IPS DF 6.9 (cell line): ENCODE measurements at places on chromosomes 1 and 21.

- no peak for DNase-seq
These were observed 22.3 kb upstream of the AGPAT3 start for GRCh38 chr21:43842742-43843141.

GRCh38 chr1:208977638-208978256 lies 605.8 kb upstream of the CAMK1G start:
- DNase-seq, result no peak

DNA sequence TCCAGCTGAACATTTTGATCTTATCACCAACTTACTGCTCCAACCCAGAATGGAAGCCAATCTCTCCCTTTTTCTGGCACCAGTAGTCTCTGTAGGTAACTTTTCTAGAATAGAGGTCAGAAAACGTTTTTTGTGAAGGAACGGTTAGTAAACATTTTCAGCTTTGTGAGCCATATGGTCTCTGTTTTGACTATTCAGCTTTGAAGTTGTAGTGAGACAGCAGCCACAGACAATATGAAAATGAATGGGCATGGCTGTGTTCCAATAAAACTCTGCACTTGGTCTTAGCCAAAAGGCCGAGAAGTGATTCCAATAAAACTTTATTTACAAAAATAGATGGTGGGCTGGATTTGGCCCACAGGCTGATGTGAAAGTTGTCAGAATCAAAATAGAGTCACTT lies 28.9 kb downstream of the MAP10 start:
- no peak for DNase-seq

GRCh38 chr1:90357995-90358394 lies 359.1 kb downstream of the BARHL2 start:
- no peak for DNase-seq

GRCh38 chr1:175841738-175842187 lies 98.4 kb upstream of the TNR start:
- no peak for DNase-seq

- peak; percentile 37 for DNase-seq
These were observed 11.6 kb upstream of the S100A7A start for GRCh38 chr1:153404768-153405167.

DNA sequence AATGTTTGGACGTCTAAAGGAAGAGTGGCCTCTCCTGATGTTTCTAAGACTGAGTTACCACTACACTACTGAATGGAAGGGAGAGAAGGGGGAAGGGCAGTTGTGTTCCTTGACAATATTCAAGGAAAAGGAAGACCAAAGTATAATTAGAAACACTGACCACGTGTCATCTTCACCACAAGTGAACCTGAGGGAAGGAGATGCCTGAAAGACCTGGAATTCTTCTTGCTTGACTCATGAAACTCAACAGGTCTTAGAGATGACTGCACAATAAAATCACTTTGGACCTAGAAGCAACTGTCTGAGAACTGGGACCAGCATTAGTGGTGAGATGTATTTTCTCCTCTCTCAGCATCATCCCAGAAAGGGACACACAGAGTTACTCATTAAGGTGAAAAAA lies 56.7 kb downstream of the PTPN14 start:
- no peak for DNase-seq

DNA sequence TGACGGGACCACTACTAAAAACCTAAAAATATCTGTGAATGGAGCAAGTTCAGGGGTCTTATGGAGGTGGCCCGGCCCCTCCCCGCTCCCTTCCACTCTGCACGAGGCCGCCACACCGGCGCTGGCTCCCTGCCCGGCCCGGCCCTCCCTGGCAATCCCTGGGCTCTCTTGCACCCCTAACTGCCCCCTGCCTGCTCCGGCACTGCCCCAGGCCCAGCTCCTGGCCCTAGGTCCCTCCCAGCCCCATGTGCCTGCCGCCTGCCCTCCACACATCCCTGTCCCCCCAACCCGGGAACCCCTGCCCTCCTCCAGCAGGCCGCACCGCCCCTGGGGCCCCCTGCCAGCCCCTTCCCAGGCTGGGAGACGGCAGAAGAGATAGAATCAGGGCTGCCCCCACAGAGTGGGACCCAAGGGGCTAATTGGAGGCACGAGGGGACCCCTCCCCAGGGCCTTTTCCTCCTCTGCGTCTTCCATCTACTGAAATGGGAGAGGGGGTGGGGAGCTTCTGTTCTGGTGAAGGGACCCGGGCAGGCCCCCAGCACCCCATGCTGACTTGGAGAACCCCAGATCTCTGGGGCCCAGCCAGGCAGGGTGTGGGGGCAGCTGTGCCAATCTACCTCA lies 9.3 kb upstream of the CTRC start:
- DNase-seq, result no peak
